M059J (cell line): ENCODE measurements at places on chromosomes 4 and X.
A peak's percentile ranks its signal among the peaks of the same experiment; 100 is the strongest.

DNA sequence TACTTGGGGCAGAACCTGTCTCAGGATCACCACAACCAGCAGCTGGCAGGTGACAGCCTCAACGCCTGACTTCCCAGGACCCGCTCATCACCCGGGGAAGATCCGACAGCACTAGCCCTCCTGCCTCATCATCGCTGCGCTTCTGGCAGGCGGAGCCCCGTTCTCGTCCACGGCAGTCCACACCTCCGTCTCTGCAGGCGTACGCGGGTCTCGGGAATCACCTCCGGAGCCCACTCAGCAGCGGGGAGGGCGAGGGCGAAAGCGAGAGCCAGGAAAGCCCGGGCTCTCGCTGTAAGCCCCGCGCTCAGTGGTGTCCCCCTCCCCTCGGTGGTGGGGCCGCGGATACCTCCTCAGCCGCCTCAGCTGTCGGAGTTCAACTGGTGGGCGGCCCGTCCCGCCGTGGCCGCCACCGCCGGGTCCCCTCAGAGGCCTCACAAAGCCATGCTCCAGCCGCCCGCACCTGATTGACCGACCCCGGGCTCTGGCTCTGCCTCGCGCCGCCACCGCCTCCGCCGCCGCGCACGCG lies 518 bp upstream of the CNKSR2 start:
- DNase-seq = no peak

GRCh38 chr4:173181848-173182247 lies 13.2 kb downstream of the GALNT7 start:
- DNase-seq = peak; percentile 80

GRCh38 chr4:80015407-80016189 lies 57.4 kb downstream of the ANTXR2 start:
- no peak for DNase-seq

DNA sequence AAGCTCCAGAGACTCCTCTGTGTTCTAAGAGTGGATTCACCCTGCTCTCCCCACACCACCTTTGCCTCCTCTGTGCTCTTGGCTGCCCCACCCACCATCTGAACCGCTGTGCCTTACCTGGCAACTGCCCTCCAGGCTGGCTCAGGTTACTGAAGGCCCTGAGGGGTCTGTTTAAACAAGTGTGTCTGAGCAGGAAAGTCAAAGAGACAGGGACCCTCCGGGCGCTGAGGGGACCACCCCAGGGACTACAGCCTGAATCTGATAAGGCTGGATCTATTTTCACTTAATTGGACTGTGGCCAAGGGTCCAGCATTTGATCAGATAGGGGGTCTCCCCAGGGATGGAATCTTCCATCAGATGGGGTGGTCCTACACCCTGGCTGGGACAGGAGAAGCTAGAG lies 10.4 kb upstream of the MSX1 start:
- no peak for DNase-seq

DNA sequence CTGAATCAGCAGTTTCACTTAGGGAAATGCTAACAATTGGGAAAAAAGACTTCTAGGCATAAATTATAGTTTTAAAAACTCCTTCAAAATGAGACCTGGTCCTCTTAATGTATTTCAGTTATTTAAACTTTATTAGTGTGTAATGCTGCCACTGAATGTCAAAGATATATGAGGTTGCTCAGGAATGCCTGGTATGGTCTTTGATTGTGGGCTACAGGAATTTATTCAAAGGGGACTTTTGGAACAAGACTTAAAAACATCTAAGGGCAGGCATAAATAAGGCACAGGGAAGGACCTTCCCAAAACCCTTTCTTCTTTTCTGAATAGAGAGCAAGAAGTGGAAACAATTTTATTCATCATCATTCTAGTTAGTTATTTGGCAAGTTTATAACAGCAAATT lies 439.1 kb downstream of the TLL1 start:
- peak; percentile 51 for DNase-seq

- DNase-seq = peak; percentile 51
These were observed 115.0 kb upstream of the HS3ST1 start for GRCh38 chr4:11543706-11544105.

GRCh38 chrX:45258731-45259402 lies 58.2 kb upstream of the DIPK2B start:
- no peak for DNase-seq

DNA sequence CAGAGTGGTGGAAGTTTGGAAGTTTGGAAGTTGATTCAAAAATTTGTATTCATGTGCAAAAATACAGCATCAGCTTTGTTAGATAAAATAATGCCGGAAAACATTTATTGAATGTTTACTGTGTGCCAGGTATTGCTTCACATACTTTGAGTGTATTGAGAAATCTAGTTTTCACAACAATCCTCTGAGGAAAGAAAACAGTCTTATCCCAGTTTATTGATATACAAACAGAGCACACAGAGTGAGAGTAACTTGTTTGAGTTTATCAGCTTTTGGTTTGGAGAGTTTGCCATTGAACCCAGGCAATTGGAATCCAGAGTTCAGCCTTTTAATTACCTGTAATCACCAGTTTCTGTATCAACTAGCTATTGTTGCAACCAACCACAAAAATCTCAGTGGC lies 127.2 kb upstream of the RPS6KA3 start:
- no peak for DNase-seq
